Activated naive CD4-positive, alpha-beta T cell treated with anti-CD3 and anti-CD28 coated beads for 36 hours (primary cell): ENCODE measurements at places on chromosomes 6 and 20. TPM values are rescaled to one million over a fixed set of nuclear protein-coding genes. Genes with fewer than 3 reads are reported as not detected.
A peak's percentile ranks its signal among the peaks of the same experiment; 100 is the strongest.

The SLC22A3 gene
- not detected for total RNA-seq

DNA sequence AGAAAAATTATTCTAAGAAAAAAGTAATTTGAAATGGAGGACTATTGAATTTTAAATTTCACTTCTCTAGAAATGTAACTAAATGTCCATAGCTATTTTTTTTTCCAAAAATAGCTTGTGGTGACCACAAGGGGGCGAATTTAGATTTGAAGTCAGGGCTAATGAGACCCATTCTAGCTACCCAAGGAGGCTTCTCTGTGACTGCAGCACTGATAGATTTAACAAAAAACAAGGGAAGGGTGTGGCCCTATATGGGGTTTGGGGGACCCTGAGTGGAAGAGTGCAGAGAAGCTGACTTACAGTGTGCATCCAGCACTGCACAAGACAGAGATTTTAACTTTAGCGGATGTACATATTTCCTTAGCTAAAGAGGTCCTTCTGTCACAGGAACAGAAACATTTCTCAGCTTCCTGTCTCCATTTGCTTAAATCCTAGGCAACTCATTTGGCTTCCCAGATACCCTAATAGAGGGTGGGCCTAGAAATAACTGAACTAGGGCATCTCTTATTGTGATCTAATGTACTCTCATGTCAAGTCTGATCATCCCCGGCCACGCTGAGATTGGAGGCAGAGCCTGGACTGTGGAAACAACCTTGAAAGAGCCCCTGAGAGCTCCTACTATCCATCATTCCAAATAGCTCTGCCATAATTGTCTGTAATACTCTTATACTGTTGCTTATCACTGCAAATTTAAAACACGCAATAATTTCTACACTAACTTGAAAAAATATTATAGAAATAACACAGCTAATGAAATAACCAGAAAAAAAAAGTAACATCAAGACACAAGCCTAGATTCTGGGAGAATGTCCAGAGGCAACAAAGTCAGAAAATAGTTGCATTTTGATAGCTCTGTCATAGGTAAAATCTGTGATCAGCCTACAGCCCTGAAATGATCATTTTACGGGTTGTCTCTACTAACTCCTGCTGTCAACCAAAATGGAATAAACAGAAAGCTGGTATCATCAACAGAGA, 93.6 kb downstream of the SNAP91 start:
- no peak overlapping the region for H3K4me3 ChIP-seq
- no peaks in the 10 kb centered on the region for H3K36me3 ChIP-seq
- no peaks in the 10 kb centered on the region for H3K4me1 ChIP-seq
- no peak overlapping the region for H3K27ac ChIP-seq
- peaks cover 3% of the 10 kb centered on the region for H3K27me3 ChIP-seq

The TREM2 gene
- not detected for total RNA-seq

DNA sequence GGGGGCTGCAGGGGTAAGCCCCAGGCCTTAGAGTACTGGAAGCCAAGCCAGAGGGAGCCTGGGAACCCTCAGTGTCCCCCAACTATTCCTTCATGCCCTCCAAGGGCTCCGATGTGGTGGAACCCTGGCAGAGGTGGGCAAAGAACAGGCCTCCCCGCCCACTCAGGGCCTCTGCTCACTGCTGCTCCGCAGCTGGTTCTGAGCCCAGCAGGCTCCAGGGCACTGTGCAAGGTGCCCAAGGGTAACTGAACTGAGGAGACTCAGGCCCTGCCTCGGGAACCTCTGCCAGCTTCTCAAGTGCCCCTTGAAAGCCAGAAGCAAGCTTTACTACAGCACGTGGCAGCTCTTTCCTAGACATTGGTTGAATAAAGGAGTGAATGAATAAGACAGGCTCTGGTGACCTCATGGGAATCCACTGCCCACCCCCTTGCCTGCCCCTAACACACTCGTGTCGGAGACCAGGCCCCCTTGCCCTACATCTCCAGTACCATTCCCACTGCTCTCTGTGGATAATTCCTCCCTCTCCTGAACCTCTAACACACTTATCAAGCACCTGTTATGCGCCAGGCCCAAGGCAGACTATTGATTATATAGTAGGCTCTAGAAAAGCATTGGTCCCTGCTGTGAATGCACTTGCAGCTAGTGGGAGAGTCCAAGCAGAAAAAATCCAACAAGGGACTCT, 55.0 kb downstream of the TOX2 start:
- H3K4me3 ChIP-seq, result no peak overlapping the region
- no peak overlapping the region for H3K27ac ChIP-seq
- peaks cover 3% of the 10 kb centered on the region for H3K27me3 ChIP-seq
- no peak for DNase-seq
- no peaks in the 10 kb centered on the region for H3K36me3 ChIP-seq

The BTN1A1 gene
- 0.10 TPM for total RNA-seq

The SNTA1 gene
- total RNA-seq, result 2.6 TPM

DNA sequence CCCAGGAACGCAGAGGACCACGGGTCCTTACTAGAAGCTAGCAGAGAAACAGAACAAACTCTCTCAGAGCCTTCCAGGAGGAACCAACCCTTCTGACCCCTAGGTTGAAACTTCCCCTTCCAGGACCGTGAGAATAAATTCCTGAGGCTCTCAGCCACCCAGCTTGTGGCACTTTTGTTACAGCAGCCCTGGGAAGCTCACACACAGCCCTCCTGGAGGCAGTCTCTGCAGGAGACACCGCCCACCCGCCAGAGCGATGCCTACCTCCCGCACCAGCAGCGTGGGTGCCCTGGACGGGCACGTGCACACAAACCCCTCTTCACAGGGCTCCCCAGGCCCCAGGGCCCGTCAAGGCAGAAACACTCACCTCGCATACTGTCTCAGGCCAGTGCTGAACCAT, 4.2 kb downstream of the RNASET2 start:
- peak overlapping the region; percentile 96 for H3K27ac ChIP-seq
- H3K36me3 ChIP-seq, result peaks cover 16% of the 10 kb centered on the region
- peak overlapping the region; percentile 64 for H3K4me3 ChIP-seq
- H3K27me3 ChIP-seq, result no peaks in the 10 kb centered on the region

DNA sequence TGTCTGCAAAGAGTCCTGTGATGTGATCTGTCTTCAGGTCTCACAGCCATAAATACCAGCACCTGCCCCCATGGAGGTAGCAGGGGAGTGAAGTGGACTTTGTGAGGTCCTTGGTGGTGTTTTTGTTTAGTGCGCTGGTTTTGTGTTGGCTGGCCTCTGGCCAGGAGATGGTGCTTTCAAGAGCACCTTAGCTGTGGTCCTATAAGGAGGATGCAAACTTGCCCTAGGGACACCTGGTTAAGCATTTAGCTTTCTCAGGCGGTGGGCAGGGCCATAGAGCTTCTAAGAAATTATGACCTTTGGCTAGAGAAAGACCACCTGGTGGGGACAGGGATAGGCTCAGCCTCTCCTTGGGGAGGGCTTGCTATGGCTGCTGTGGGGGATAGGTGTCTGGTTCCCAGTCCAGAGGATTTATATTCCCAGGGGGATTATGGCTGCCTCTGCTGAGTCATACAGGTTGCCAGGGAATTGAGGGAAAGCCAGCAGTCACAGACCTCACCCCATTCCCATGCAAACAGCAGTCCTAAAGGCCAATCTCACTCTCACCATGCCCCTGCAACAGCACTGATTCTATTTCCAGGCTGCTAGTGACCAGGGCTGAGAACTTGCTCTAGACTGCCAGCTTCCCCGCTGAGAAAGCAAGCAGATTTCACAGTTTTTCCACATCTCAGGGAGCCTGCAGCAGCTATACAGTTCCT, 259.3 kb downstream of the TFAP2B start:
- H3K27me3 ChIP-seq, result no peaks in the 10 kb centered on the region
- no peaks in the 10 kb centered on the region for H3K4me1 ChIP-seq
- H3K4me3 ChIP-seq, result no peak overlapping the region

The PLG gene
- not detected for total RNA-seq

DNA sequence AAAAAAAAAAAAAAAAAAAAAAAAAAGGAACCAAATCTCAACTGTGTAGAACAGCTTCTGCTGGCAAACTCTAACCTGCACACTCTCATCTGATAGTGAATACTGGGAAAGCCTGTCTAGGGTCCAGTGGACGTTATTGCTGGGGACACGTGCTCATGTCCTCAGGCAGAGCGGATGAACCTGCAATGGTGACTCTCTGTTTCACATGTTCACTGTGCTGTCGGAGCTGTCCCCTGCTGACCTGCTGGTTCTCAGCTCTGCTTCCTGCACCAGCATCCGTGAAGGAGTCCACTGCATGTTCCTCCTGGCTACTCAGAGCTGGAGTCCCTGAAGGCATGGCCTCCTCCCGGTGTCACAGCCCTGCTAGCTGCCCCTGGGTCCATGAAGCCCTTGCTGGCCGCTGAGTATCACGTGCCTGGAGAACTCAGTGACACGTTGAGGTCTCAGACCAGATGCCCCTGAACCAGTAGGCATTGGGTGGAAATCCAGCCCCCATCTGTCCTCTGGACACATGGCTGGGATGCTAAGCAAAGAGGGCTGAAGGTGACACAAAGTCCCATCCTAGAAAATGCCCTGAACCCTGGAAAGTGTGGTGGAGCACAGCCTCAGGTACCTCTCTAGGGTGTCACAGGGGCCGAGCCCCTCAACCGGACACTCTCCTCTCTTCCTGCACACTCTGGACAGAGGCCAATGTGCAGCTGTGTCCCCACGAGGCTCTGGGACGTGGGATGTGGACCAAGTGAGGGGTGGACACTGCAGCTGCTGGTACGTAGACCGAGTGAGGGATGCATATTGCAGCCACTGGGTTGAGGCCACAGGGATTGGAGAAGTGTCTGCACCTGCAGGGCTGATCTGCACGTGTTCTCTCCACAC, 54.9 kb upstream of the FRMD1 start:
- DNase-seq, result no peak
- H3K27me3 ChIP-seq, result peaks cover 33% of the 10 kb centered on the region
- no peaks in the 10 kb centered on the region for H3K4me1 ChIP-seq
- no peak overlapping the region for H3K4me3 ChIP-seq

- H3K4me3 ChIP-seq, result no peak overlapping the region
- H3K4me1 ChIP-seq, result no peaks in the 10 kb centered on the region
- no peaks in the 10 kb centered on the region for H3K36me3 ChIP-seq
- no peak for DNase-seq
- H3K27ac ChIP-seq, result no peak overlapping the region
- peaks cover 2% of the 10 kb centered on the region for H3K27me3 ChIP-seq
These were observed 184.3 kb downstream of the TFAP2A start for GRCh38 chr6:10230531-10230930.

- no peak overlapping the region for H3K4me3 ChIP-seq
- no peak overlapping the region for H3K27ac ChIP-seq
- no peaks in the 10 kb centered on the region for H3K36me3 ChIP-seq
- no peaks in the 10 kb centered on the region for H3K27me3 ChIP-seq
These were observed 87.7 kb upstream of the NOX3 start for GRCh38 chr6:155543166-155543847.

- H3K4me1 ChIP-seq, result peaks cover 91% of the 10 kb centered on the region
- H3K36me3 ChIP-seq, result peaks cover 21% of the 10 kb centered on the region
- peak; percentile 52 for DNase-seq
These were observed 21.8 kb upstream of the CCND3 start for GRCh38 chr6:41963371-41963770.

- no peaks in the 10 kb centered on the region for H3K4me1 ChIP-seq
- H3K36me3 ChIP-seq, result no peaks in the 10 kb centered on the region
- DNase-seq, result no peak
- H3K27ac ChIP-seq, result no peak overlapping the region
These were observed 131.5 kb downstream of the TAF4 start for GRCh38 chr20:61933951-61934715.

The DEFB124 gene
- not detected for total RNA-seq

GRCh38 chr6:29653452-29654038, 3.3 kb upstream of the MOG start:
- peaks cover 4% of the 10 kb centered on the region for H3K4me1 ChIP-seq
- peak; percentile 58 for DNase-seq
- H3K27me3 ChIP-seq, result peaks cover 4% of the 10 kb centered on the region
- H3K4me3 ChIP-seq, result no peak overlapping the region
- H3K27ac ChIP-seq, result no peak overlapping the region

The COX4I2 gene
- total RNA-seq, result not detected

DNA sequence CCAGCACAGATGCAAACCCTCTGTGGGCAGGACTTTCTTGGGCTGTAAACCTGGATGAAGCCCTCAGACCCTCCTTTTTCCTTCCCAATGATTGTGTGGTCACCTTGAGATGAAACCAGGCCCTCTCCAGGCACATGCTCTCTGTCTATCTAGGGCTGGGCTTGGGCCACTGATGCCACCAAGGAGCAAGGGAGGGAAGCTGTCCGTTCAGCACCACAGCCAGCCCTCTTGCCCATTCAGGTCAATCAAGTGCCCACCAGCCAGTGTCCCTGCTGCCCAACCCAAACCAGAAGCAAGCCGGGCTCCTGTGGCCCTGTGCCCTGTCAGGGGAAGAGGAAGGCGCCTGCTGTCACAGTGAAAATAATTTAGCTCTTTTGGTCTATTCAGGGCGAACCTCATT, 8.0 kb downstream of the STMN3 start:
- no peak overlapping the region for H3K27ac ChIP-seq
- peaks cover 6% of the 10 kb centered on the region for H3K4me1 ChIP-seq
- H3K27me3 ChIP-seq, result no peaks in the 10 kb centered on the region

- H3K27me3 ChIP-seq, result no peaks in the 10 kb centered on the region
- DNase-seq, result no peak
- H3K4me3 ChIP-seq, result no peak overlapping the region
- H3K36me3 ChIP-seq, result no peaks in the 10 kb centered on the region
- no peak overlapping the region for H3K27ac ChIP-seq
- H3K4me1 ChIP-seq, result peaks cover 15% of the 10 kb centered on the region
These were observed 15.8 kb downstream of the TFEB start for GRCh38 chr6:41719436-41720261.

DNA sequence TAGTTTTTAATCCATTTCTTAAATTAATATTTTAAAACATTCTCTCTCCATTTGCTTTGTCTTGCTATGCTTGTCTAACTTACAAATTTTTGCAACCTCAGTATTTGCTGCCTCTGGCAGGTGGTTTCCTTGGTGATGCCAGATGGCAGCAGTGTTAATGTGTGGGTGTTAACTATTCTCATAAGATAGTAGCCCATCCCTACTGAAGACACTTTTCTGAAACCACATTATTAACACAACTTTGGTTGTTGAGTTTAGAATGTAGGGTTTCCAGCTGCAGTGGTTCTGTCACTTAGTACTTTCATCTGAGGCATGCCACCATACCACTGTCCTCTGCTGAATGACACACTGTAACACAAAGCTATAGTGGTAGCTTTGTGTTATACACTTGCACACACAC, 75.1 kb downstream of the MYO6 start:
- no peak overlapping the region for H3K27ac ChIP-seq
- H3K36me3 ChIP-seq, result no peaks in the 10 kb centered on the region
- no peaks in the 10 kb centered on the region for H3K4me1 ChIP-seq
- no peak for DNase-seq
- H3K27me3 ChIP-seq, result peaks cover 3% of the 10 kb centered on the region

The TMEM244 gene
- total RNA-seq, result not detected

The TBCC gene
- 12.6 TPM for total RNA-seq

The RSPO4 gene
- total RNA-seq, result not detected

- no peak overlapping the region for H3K4me3 ChIP-seq
- no peak overlapping the region for H3K27ac ChIP-seq
- DNase-seq, result peak; percentile 70
- no peaks in the 10 kb centered on the region for H3K36me3 ChIP-seq
- no peaks in the 10 kb centered on the region for H3K4me1 ChIP-seq
These were observed 231.8 kb downstream of the BCKDHB start for GRCh38 chr6:80338201-80338836.

- H3K36me3 ChIP-seq, result no peaks in the 10 kb centered on the region
- no peak for DNase-seq
- H3K4me1 ChIP-seq, result peaks cover 10% of the 10 kb centered on the region
- peaks cover 9% of the 10 kb centered on the region for H3K27me3 ChIP-seq
- no peak overlapping the region for H3K27ac ChIP-seq
These were observed 3.7 kb upstream of the BEND3 start for GRCh38 chr6:107118976-107119375.

The TAAR6 gene
- total RNA-seq, result not detected
